ENCODE measurements at places on chromosomes 12 and 14. TPM values are rescaled to one million over a fixed set of nuclear protein-coding genes. Genes with fewer than 3 reads are reported as not detected.
A peak's percentile ranks its signal among the peaks of the same experiment; 100 is the strongest.

BCL2L14 gene
- not detected for total RNA-seq

- no peak for DNase-seq
Measured at GRCh38 chr12:120914794-120915193, 10.6 kb upstream of the SPPL3 start.

RNASE7 gene
- total RNA-seq: not detected

GRCh38 chr14:102424923-102425322, 62.2 kb downstream of the TECPR2 start:
- no peak for DNase-seq

RIMKLB gene
- 9.7 TPM for total RNA-seq

PTPN6 gene
- 6.0 TPM for total RNA-seq

GRCh38 chr14:105019861-105020814, 745 bp downstream of the CDCA4 start:
- DNase-seq: peak; percentile 52

Data from left ventricle myocardium superior (tissue), 1 donor.